Heart right ventricle (tissue), 16 donors: ENCODE measurements at places on chromosomes 2 and 18. TPM values are rescaled to one million over a fixed set of nuclear protein-coding genes. Genes with fewer than 3 reads are reported as not detected.

DNA sequence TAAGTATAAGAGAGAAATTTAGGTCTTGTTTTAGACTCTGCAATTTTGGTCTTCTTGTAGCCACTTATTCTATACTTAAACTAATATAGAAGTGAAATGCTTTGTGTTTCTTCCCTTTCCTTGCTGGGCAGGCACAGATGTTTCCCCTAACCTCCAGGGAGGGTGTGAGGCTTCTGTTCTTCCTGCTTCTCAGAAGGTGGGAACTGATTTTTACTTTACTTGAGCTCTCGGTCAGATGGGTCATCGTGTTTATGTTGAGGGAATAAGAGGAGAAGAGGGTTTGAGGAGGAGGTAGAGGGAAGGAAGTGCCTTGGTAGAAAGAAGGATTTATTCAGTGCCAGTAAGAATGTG lies 92.5 kb upstream of the CXCR4 start:
- no peak for DNase-seq
- no peaks in the 10 kb centered on the region for H3K27me3 ChIP-seq
- no peaks in the 10 kb centered on the region for H3K36me3 ChIP-seq
- H3K27ac ChIP-seq, result no peak overlapping the region
- H3K4me3 ChIP-seq, result no peak overlapping the region

GRCh38 chr2:85468704-85469349 lies 50.3 kb downstream of the SH2D6 start:
- H3K27me3 ChIP-seq, result no peaks in the 10 kb centered on the region
- peaks cover 9% of the 10 kb centered on the region for H3K4me1 ChIP-seq
- no peak for DNase-seq
- no peak overlapping the region for H3K27ac ChIP-seq

DNA sequence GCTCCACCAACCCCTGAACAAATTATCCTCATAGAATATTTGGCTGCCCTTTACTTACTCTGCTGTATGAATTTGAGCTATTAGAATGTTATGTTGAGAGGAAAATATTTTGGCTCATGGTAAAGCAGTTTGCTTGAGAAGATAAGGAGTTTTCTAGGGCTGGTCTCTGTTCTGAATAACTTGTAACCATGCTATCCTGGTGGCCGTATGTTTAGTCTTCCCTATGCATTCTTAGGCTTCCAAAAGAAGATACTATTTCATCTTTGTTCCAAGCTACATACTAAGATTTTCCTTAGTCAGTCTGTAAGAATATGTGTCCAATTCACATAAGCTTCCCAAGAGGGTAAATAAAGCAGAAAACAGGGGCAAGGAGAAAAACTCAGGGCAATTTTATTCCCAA lies 1105.1 kb upstream of the PIK3C3 start:
- no peaks in the 10 kb centered on the region for H3K27me3 ChIP-seq
- no peaks in the 10 kb centered on the region for H3K4me1 ChIP-seq
- H3K27ac ChIP-seq, result no peak overlapping the region
- H3K36me3 ChIP-seq, result no peaks in the 10 kb centered on the region

GRCh38 chr2:21096458-21096857 lies 27.3 kb upstream of the TDRD15 start:
- H3K4me3 ChIP-seq, result no peak overlapping the region
- no peak overlapping the region for H3K27ac ChIP-seq
- H3K4me1 ChIP-seq, result no peaks in the 10 kb centered on the region
- H3K36me3 ChIP-seq, result no peaks in the 10 kb centered on the region
- H3K27me3 ChIP-seq, result no peaks in the 10 kb centered on the region

DNA sequence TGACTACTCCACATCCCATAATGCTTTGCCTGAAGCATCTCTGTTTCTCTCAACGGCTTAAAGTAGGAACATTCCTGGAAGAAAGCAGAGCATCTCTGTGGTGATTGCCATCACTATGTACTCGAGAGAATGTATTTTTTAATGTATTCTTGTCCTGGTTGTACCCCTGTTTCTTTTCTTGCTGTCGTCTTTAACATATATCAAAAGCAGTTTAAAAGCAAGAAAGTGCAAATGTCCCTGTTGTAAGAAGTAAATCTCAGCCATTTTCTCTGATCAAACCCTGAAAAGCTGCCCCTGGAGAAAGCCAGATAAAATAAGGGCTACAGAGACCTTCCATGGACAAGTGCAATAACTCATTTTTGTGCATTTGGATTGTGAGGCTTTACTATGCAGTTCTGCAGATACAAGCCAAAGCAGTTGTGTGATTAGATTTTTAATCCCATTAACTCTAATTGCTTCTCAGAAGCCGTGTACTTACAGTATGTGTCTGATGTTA lies 70.8 kb downstream of the XIRP2 start:
- DNase-seq, result no peak
- no peaks in the 10 kb centered on the region for H3K27me3 ChIP-seq
- H3K27ac ChIP-seq, result no peak overlapping the region
- no peaks in the 10 kb centered on the region for H3K4me1 ChIP-seq
- H3K36me3 ChIP-seq, result no peaks in the 10 kb centered on the region
- no peak overlapping the region for H3K4me3 ChIP-seq

GRCh38 chr2:101899871-101900270 lies 91.9 kb upstream of the IL1R2 start:
- H3K27ac ChIP-seq, result no peak overlapping the region
- H3K4me3 ChIP-seq, result no peak overlapping the region

DNA sequence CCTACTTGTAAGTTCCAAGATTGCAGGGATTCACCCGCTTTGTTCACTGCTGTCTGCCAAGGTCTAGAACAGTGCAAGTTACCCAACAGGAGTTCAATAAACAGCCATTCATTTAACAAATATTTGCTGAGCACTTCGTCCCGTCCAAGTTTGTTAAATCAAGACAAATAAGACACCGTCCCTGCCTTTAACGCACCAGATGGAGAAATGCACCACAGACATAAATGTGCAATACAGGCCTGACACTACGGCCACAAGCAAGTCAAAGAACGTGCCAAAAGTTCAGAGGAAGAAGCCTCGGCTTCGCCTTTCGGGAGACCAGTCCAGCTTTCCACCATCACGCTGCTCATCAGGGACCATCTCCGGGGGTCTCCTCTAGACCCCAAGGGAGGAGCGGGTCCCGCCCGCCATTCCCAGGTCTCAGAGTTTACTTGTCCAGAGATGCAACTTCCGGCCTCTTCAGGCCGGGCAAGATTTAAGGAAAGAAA lies 429 bp downstream of the C2orf76 start:
- DNase-seq, result no peak
- H3K36me3 ChIP-seq, result peaks cover 33% of the 10 kb centered on the region
- peaks cover 48% of the 10 kb centered on the region for H3K4me1 ChIP-seq
- H3K27ac ChIP-seq, result peak overlapping the region; percentile 96

DNA sequence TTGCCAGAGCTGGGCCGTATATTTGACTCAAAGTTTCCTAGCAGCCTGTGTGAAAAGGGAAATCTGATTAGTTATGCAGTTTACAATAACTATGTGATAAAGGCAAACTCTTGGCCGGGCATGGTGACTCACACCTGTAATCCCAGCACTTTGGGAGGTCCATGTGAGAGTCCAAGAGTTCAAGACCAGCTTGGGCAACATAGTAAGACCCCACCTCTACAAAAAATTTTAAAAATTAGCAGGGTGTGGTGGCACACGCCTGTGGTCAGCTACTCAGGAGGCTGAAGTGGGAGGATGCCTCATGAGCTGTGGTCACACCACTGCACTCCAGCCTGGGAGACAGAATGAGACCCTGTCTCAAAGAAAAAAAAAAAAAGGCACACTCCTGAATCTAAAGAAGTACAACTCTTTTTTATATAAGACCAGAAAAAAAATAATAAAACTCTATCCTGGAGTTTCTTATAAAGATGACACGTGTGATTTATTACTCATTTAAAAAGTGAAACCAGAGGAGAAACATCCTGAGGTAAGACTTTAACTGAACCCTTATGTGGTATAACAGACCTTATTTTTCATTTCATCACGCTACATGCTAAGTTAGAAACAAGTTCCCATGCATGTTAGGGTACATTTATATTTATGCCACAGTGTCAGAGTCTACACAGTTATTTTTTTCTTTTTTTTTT lies 32.6 kb upstream of the KCMF1 start:
- no peak overlapping the region for H3K4me3 ChIP-seq
- no peaks in the 10 kb centered on the region for H3K4me1 ChIP-seq
- no peaks in the 10 kb centered on the region for H3K36me3 ChIP-seq
- no peak for DNase-seq
- no peaks in the 10 kb centered on the region for H3K27me3 ChIP-seq

GRCh38 chr2:146950911-146951310 lies 893.9 kb upstream of the ACVR2A start:
- H3K27me3 ChIP-seq, result no peaks in the 10 kb centered on the region
- no peaks in the 10 kb centered on the region for H3K36me3 ChIP-seq
- no peak for DNase-seq
- H3K4me3 ChIP-seq, result no peak overlapping the region

DNA sequence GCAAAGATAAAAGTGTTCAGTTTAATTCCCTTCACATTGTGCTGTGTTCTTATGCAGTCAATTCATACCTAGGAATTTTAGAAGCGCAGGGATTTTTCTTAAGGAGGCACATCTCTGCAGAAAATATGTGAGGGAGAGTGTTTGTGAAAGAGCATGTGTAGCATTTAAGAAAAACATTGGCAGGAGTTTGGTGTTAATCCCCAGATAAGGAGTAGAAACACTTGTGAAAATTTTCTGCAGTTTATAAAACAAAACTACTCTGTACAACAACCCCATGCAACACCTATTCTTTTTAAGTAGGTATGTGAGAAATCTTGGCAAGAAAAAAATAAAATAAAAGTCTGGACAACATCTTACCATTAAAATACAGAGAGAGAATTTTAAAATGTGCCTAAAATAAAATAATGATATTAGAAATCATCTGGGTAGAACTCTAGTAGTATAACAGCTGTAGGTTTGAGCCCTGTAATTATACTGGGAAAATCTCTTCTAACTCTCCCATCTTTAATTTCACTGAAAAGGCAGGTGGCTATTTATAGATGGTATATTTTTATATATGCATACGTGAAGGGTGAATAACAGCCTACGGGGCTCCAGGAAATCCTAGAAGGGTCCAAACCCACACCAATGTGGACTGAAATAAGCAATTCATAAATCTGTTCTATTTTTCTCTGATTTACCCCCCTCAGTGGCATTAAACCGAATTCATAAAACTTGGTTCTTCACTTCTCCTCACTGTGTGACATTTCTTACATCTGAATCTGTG lies 6.6 kb downstream of the FZD7 start:
- H3K4me1 ChIP-seq, result peaks cover 12% of the 10 kb centered on the region
- no peak overlapping the region for H3K4me3 ChIP-seq
- H3K36me3 ChIP-seq, result no peaks in the 10 kb centered on the region
- DNase-seq, result no peak

DNA sequence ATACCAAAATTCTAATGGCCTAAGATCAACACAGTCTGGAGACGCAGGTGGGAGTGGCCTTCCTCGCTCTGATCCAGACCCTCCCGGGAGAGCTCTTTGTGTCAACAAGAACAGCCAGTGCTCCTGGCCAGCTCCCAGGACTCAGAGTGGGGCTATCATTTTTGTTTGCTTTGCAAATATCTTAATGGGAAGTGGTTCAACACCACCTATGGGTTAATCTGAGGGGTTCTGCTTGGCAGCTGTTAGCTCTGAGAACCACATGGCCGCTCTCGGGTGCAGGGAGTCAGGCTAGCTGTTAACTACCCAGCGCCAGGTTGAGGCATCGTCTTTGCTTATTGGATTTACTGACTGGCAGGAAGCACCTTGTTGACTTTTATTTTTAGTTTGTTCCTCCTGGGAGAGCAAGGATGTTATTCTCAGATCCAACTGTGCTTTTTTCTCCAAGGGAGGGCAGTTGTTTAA lies 184.8 kb upstream of the SP5 start:
- DNase-seq, result peak; percentile 84
- peaks cover 16% of the 10 kb centered on the region for H3K4me1 ChIP-seq
- H3K27me3 ChIP-seq, result no peaks in the 10 kb centered on the region
- peak overlapping the region; percentile 33 for H3K4me3 ChIP-seq

- no peak within 1 kb of the TSS for H3K27ac ChIP-seq
- H3K4me3 ChIP-seq, result peak within 1 kb of the TSS; percentile 82
- no peaks in the 10 kb centered on the region for H3K36me3 ChIP-seq
Observed at GRCh38 chr2:152098496-152099366, at the start of gene CACNB4. CACNB4 (minus strand) TSS chr2:152099044.

DNA sequence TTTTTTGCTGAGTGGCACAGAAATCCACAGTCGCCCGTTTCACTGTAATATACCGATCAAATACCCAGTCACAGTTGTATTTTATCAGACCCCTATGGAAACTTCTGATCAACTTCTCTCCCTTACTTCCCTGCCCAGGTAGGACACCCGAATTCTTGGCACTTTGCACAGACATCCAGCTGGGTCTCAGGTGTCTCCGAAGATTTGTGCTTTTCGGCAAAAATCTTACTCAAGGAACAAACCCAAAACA lies 596 bp downstream of the MREG start:
- no peak overlapping the region for H3K27ac ChIP-seq
- no peaks in the 10 kb centered on the region for H3K27me3 ChIP-seq
- no peak for DNase-seq
- H3K4me1 ChIP-seq, result peaks cover 4% of the 10 kb centered on the region

DNA sequence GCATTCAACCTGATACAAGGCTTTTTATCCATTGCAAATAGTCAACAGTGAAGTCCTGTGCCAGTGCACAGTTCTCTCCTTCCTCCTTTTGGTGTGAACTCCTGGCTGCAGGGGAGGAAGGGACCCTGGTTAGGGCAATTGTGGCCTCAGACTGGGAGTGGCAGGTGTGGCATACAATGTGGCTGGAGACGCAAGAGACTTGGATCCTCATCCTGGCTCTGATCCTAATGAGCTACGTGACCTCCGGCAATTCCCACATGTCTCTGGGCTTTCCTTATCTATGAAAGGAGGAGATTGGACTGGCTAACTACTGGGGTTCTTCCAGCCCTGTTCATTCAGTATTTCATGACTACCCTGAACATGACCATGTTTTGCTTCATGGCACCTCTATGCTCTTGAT lies 10.5 kb upstream of the IL1A start:
- no peak for DNase-seq
- H3K4me1 ChIP-seq, result no peaks in the 10 kb centered on the region
- H3K36me3 ChIP-seq, result no peaks in the 10 kb centered on the region
- H3K27ac ChIP-seq, result no peak overlapping the region
- H3K4me3 ChIP-seq, result no peak overlapping the region

LIMS3 gene
- 4.9 TPM for total RNA-seq

PRKCE gene
- total RNA-seq, result 17.1 TPM

NUP35 gene
- total RNA-seq, result 7.5 TPM

MBD2 gene
- 53.6 TPM for total RNA-seq

DSG4 gene
- total RNA-seq, result not detected

SRD5A2 gene
- total RNA-seq, result not detected

RAB11FIP5 gene
- total RNA-seq, result 16.3 TPM

SNORC gene
- 1.7 TPM for total RNA-seq

SCYGR3 gene
- total RNA-seq, result not detected

BOLL gene
- not detected for total RNA-seq

MC5R gene
- total RNA-seq, result not detected

LBH gene
- total RNA-seq, result 162 TPM

RAB12 gene
- total RNA-seq, result 107 TPM

RBKS gene
- 9.1 TPM for total RNA-seq

TMEM37 gene
- total RNA-seq, result 0.32 TPM
